ENCODE measurements at places on chromosomes 7 and 10. TPM values are rescaled to one million over a fixed set of nuclear protein-coding genes. Genes with fewer than 3 reads are reported as not detected.

DNA sequence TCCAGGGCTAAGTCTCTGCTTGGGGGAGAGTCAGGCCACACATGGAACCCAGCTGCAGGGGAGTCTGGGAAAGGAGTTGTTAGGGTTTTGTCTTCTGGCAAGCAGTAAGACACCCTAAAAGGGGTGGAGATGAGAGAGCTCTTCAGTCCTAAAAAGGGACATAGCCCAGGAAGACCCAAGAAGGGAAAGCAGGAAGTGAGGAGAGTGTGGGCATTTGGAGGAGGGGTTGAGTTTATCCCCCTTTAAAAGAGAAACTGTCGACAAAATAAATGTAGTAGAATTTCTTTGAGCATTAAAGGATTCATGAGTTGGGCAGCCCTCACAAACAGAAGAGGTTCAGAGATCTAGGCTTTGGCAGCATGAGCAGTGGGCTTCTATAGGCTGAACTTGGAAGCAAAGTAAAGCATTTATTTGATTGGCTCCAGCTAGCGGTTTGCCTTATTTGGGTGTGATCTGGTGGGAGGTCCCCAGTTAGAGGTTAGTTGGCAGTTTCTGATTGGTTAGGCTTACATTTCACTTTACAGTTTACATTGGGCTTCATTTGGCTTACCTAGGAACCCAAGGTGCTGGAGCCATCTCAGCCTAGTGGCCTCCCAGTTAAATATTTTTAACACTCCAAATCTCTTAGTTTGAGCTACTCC lies 246.7 kb downstream of the CAMK1D start:
- DNase-seq = no peak

DNA sequence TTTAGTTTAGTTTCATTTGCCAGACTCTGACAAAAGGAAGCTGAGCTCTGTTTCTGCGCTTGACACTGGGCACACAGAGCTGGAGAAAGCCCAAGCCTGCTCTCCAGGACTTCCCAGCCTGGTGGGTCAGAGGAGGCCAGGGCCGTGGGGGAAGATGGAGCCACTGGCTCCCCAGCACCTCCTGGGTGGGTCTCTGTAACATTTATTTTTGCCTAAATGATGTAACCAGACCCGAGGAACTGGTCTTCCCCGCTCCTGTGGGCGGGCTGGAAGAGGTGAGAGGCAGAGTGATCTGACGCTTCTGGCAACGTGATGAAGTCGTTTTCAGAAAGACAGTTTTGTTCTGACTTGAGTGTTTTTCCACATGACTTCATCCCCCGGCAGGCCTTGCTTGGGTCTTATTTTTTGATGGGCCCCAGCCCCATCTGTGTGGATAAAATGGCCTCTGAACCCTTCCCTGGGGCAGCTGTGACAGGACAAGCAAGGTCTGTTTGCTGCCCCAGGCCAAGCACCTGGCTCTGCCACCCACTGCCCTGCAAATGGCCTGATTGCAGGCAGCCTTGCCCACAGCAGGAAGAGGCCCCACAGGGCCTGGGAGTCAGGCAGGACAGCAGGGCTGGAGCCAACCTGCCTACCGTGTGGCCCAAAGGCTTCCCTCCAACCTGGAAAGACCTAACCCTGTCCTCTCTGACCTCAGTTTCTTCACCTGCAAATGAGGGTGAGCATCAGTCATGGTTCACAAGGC lies 304.9 kb upstream of the ZMIZ1 start:
- no peak for DNase-seq

GRCh38 chr10:78337646-78338391 lies 304.2 kb downstream of the RPS24 start:
- no peak for DNase-seq

- no peak for DNase-seq
Measured at GRCh38 chr7:3791327-3791726, 490.3 kb downstream of the SDK1 start.

TWIST1 gene
- not detected for polyA plus RNA-seq

DNA sequence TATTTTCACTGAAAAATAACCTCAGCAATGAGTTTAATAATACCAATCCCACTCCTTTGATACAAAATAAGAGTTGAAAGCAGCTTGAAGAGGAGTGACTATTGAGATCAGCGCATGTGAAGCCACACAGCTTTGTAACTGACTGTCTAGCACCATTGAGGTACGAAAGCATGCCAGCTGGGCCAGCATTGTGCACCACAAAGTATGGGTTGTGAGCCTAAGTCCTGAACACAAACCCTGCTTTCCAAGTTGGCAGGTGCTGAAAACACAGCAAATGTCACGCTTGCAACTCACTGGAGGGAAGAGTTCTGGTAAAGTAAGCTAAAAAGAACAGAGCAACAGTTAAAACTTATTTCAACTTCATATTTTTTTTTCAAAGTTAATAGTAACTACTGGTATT lies 4.0 kb upstream of the FAM53B start:
- DNase-seq = no peak

DNA sequence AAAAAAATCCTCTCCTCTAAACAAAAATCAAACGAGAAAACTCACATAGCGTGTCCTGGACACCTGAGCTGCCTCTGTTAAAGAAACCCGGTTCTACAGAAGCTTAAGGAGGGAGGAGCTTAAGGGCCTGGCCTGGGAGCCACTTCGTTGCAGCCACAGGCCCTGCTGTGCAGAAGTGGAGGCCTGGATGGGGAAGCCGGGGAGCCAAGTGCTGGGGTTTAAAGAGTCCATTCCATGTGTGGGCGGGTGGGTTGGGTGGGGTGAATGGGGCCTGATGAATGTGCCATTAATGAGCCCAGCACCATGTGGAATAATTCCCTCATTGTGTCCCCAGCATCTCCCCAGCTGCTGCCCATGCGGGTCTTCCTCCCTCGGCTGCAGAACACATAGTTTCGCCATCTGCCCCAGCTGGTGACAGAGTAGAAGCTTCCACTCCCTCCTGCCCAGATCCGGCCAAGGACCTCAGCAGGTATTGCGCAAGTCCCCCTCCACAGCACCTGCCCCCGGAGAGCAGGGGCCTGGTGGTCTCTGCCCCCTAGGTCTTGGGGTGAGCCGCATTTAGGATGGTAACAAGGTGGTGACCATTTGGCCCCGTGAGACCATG lies 127.8 kb upstream of the BTBD16 start:
- DNase-seq = no peak

BEND7 gene
- not detected for polyA plus RNA-seq

DNA sequence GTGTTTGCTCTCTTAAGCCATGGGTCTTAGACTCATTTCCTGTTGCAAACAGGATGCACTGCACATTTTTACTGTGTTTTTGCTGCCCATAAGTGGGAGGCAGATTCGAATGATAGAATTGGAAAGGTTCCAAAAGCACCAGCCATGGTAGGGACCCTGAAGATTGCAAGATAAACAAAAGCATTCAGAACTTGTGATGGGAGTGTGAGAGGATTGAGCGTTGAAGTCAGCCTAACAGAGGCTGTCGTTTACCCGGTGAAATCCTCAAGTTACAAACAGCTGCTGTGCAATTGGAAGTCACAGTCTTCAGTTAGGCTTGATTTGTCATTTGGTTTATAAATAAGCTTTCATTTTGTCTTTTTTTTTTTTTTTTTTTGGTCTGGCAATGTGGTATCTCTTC lies 192.7 kb upstream of the MKI67 start:
- no peak for DNase-seq

CDK6 gene
- polyA plus RNA-seq = 11.8 TPM

DNA sequence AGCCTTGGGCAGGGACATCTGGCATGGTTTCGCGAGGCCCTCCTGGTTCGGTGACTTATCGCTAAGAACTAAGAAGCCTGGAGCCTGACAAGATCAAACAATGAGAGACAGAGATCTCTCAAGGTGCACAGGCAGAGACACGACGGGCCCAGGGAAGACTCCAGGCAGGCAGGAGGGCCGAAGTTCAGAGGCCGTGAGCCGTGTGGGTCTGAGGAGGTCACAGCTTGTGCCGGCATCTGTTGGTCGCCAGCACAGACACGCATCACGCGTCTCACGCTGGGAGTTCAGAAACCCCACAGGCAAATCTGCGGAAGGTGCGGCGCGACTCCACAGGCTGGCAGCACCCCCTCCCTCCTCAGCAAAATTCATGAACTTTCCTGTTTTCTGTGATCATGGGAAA lies 314.0 kb downstream of the DNAJB6 start:
- no peak for DNase-seq

DNA sequence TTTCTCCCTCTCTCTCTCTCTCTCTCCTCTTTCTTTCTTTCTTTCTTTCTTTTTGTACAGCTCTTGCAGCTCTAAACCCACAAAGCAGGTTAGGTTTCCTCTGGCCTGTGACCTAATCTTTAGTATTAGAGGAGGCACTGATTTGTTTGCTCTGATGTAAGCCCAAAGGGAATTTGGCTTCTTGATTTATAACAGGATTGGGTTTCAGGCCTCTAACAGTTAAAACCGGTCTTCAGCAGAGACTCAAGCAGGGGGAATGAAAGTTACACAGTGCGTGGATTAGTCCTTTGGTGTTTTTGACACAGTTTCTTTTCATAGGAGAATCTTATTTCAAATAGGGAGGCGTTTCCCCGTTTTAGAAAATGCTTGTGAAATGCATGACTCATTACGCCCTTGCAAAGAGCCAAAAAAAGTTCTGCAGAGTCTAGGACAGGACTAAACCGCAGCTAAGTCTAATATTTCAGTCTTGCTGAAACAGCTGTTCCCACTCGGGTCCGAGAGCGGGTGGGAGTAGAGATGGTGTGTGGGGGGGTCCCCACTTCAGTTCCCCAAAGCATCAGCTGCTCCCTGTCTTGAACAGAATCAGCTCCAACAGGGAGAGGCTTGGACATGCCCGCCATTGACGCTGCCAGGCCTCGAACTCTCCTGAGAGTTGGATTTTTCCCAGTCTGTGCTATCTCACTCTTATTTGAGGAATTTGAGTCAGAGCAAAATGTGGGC lies 296.5 kb upstream of the PITRM1 start:
- DNase-seq = no peak

Measured in CD4-positive, CD25-positive, alpha-beta regulatory T cell (primary cell).